ENCODE measurements at places on chromosomes 1 and 21. TPM values are rescaled to one million over a fixed set of nuclear protein-coding genes. Genes with fewer than 3 reads are reported as not detected.

GRCh38 chr1:106548726-106549125, 507.7 kb upstream of the PRMT6 start:
- no peak for DNase-seq

DNA sequence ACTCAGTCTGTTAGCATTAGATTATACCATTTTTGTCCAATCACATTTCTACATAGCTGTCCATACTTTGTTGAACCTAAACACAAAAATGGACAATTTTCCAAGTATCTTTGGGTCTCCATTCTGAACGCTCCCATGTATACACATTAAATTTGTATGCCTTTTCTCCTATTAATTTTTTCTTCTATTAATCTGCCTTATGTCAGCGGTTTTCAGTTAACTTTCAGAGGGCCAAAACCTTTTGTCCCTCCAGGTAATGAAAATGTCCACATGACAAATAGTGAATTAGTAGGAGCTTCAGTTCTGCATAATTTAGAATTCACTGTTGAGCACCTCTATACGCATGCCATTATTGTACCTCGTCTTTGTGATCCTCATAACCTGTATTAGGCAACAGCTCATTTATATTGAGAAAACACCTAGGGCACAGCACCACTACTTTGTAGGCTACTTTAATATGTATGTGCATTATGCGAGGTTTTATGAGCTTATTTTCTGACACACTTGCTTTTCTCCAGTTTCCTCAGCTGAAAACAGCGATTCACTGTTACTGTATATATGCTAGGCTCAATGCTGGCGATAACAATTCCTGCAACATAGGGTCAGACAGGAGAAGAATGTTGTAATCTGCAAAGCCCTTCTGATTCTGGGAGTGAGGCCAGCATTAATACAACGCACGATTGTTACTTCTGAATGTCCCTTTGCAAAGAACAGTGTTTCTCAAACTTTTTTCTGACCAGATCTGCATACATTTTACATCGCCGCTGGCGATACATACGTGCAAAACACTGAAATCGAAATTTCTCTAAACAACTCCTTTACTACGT, 1.1 kb upstream of the ABCD3 start:
- no peak for DNase-seq

Gene THEM5
- total RNA-seq: not detected

DNA sequence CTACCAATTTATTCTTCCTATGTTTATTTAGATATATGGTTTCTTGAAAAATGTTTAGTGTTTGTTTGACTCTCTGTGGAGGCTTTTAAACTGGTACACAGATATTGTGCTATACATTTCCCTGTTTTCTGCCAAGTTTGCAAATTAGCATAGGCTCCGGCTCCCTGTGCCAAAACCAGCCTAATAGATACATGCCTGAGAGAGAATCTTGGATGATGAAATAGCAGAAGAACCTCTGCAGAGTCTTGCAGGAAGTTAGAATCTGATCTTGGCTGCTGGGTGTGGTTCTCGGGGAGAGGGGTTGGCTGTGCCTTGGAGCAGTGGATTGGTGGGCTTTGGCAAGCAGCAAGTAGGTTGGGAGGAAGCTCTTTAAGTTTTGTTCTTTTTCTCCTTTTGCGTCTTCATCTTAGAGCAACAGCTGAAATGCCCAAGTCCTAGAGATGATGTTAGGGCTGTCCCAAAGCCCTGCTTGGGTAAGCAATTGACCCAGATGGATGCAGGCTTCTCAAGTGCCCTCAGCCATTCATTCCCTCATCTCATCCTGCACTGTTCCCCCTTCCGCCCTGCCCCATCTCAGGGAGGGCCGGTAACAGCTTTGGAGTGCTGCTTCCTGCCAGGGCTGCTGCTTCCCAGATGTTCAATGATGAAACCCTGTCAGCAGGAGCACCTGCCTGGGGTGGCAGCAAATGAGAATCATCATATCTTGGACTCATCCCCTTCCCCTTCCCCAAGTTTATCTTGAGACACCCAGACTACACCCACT, 9.3 kb downstream of the PLA2G2A start:
- DNase-seq: no peak

DNA sequence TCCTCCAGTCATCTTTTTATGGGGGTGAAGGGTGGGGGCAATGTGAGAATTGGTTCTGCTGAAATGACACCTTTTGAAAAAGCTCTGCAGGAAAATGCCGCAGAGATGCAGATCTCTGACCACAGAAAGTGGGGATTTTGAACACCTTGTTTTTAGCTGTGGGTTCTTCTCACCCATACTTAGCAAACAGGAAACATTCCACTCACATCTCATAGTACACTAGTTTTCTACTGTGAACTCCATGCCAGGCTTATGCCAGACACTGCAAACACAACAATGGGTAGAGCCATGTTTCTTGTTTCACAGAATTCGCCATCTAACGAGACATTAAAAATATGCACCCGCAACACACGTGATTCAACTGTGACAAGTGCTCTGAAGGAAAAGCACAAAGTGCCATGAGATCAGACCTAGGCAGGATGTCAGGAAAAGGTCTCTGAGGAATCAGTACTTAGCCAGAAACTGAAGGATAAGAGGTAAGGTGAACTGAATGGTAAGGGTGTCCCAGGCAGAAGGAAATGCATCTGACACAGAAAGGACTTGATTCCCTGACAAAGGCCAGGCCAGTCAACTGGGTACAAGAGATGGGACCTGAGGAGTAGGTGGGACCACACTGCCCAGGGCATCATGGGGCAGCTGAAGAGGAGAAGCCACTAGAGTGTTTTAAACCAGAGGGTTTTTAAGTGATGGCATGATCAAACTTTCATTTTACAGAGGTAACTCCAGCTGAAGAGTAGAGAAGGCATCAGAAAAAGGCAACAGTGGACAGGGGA, 83.8 kb upstream of the JAK1 start:
- DNase-seq: no peak

Gene AIRE
- not detected for total RNA-seq

- no peak for DNase-seq
Observed at GRCh38 chr1:17161137-17161740, 42.0 kb upstream of the PADI2 start.

GRCh38 chr21:29260461-29260860, 38.3 kb upstream of the BACH1 start:
- no peak for DNase-seq

GRCh38 chr1:178263341-178263740, 169.4 kb downstream of the RASAL2 start:
- no peak for DNase-seq

Gene ECE1
- total RNA-seq: 108 TPM

GRCh38 chr1:239763850-239764249, 327.8 kb upstream of the FMN2 start:
- DNase-seq: no peak

Gene ARHGAP29
- 66.5 TPM for total RNA-seq

Gene CLDN19
- not detected for total RNA-seq

DNA sequence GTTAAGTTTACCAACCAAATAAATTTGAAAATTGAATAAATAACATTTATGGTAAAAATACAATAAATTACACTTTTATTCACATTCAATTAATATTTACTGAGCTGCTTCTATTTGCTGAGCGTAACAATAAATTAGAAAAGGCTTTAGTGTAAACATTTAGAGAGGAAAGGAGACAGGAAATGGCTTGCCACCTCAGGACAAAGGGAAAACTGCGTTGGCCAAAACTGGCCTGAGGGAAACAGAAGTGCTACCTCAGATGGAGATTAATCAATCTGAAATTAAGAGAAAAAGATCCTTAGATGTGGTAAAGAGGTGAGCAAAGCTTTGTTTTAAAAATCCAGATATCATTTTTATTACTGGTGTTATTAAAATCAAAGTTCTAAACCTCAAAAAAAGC, 128.0 kb downstream of the SLC44A5 start:
- DNase-seq: no peak

DNA sequence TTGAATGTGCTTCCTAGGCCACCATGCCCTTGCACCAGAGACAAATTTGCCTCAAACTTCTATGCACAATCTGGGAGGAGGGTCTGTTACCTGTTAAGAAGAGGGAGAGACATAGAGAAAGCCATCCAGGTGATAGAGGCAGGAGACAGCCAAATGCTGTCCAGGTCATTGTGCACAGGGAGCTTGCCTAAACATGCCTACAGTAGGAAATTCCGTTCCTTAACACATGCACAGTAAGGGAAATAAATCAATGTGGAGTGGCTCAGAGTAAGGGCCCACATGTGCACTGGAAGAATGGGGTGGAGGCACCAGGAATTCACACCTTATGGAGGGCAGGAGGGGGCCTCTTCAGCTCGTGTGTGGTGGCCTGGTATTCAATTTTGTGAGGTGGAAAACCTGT, 19.5 kb upstream of the CREG1 start:
- DNase-seq: no peak

DNA sequence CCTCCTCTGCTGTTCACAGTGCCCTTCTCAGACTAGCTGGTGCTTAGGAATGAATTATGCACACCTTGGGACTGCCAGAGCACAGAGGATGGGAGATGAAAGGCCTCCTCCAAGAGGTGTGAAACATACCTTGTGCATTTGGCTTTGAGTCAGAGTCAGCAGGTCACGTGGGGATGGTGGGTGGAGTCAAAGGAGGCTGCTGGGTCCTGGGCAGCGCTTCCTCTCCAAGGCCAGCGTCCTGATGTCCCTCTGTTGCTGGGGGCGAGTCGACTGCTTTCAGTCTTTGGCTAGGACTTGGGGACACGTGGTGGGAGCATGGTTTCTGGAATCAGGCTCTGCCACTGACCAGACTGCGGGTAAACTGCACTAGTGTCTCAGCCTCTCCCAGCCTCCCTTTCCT, 91.2 kb downstream of the AJAP1 start:
- DNase-seq: no peak

GRCh38 chr1:150895618-150896017, 8.7 kb downstream of the CTXND2 start:
- DNase-seq: no peak

Gene DNAI4
- total RNA-seq: 10.2 TPM

Gene CFAP45
- total RNA-seq: 1.9 TPM

DNA sequence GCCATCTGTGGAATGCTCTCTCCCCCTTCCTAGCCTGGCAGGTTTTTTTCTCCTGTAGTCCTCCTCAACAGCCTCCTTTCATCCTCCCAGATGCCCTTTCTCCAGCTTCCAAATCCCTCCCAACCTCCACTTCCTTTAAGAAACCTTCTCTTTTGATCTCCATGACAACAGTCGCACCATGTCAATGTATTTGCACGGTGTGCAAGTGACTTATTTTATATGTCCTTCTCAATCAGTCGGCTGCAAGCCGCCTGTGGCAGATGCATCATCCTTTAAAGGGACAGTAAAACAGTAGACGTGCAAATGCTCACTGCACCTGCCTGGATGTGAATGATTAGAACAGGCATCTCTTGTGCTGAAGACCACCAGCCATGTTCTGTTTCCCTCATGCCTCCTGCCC, 285.2 kb downstream of the PCP4 start:
- DNase-seq: no peak

- DNase-seq: no peak
Observed at GRCh38 chr1:178072326-178072725, 21.6 kb upstream of the RASAL2 start.

GRCh38 chr1:214505134-214505533, 46.3 kb downstream of the PTPN14 start:
- DNase-seq: no peak

Gene LCE4A
- total RNA-seq: not detected

Gene CLCA4
- not detected for total RNA-seq

DNA sequence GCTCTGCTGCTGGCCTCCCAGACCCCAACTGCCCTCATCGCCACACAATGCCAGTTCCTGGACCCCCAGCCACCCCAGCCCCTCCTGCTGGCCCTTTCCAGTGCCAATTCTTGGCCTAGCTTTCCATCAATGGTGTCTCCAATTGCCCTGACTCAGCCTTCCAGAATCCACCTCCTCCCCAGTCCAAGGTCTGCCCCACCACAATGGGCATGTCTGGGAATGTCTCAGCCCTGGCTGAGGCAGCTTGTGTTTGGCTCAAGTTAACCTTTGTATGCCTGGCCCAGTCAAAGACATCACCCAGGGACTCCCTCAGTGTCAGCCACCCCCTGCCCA, 16.4 kb downstream of the ALDH4A1 start:
- DNase-seq: no peak

GRCh38 chr1:69569175-69569541, 1.4 kb downstream of the LRRC7 start:
- no peak for DNase-seq

GRCh38 chr1:84613026-84613425, 38.8 kb upstream of the CTBS start:
- no peak for DNase-seq

Gene PAX7
- total RNA-seq: not detected

- DNase-seq: no peak
Observed at GRCh38 chr21:35135481-35135880, 86.4 kb upstream of the RUNX1 start.

GRCh38 chr1:225519166-225519863, 91.5 kb upstream of the LBR start:
- DNase-seq: no peak

DNA sequence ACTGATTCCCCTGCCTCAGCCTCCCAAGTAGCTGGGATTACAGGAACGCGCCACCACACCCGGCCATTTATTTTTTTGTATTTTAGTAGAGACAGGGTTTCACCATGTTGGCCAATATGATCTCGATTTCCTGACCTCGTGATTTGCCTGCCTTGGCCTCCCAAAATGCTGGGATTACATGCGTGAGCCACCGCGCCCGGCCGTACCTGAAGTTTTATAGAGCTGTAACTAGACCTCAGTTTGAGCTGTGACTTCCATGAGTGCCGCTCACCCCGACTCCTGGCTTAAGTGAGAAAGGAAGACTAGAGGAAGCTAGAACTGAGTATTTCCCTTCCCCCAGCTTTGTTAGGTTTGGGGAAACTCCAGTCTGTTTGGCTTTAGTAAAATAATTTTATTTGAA, 1283.1 kb downstream of the KCNT2 start:
- no peak for DNase-seq

DNA sequence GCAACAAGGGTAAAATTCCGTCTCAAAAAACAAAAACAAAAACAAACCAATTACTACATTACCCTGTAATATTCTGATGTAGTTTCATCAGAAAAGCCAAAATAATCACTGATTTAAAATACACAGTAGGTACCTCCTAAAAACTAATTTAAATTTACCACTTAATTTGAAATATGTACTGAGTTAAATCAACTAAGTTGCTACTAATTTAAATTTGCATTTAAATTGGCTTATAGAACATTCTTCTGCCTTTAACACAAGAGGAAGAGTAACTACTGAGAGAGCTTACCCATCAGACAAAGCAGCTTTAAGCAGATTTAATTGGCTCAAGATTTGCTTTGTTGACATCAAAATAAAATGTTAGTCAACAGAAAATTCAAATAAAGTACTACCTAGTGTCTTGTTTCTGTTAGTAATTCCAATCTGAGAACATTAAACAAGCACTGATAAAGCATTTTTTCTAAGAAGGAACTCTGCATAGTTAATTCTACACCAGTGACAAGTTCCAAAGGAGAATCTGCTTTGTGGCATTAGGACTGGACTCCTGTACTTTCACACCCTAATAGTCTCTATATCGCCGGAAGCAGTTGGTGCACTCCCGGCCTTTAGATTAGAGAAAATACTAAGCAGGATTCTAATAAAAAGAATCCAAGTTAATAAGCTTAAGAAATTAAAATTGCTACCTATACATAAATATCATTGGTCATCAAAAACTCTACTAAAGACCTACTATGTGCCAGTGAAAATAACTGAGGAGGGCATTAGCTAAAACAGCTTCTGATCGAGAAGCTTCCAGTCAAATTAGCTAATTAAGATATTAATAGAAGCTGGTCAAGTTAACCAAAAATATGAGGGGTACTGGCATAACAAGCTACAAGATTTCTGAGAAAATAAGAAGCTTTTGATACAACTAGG, 8.4 kb downstream of the LUZP1 start:
- no peak for DNase-seq
